CD4-positive, alpha-beta T cell treated with Interleukin-15 for 1 hour (primary cell): ENCODE measurements at places on chromosomes 13 and 19.

- no peak for DNase-seq
These were observed 178.2 kb downstream of the NDFIP2 start for GRCh38 chr13:79659121-79659521.

DNA sequence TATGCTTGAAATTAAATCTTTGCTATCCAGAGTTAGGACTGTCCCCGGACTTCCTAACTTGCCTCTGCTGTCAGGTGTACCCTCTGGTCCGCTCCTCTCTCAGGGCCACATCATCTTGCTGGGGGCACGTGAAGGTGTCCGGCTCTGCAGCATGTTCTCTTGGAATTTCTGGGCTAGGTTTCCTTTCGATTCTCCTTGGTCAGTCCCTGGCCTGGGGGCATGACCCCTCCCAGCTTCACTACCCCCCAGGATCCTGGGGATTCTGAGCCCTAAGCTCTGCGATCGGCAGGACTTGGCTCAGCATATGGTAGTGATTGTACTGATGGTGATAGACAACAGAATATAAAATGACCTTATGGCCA lies 5.1 kb upstream of the GPI start:
- no peak for DNase-seq

DNA sequence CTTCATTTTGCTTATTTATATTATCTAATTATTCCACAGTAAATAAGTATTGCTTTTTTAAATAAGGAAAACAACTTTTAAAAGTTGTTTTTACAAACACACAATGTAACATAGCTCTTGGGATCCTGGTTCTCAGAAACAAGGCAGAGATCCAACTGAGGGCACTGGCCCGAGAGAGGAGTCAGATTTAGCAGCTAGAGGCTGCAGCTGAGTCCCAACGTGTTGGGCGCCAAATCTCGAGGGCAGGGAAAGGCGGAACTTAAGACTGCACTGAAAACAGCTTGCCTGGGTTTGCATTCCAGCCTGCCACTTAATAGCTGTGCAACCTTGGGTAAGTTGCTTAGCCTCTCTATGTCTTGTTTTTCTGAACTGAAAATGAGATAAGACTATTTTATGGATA lies 16.4 kb upstream of the WASF3 start:
- DNase-seq: no peak

DNA sequence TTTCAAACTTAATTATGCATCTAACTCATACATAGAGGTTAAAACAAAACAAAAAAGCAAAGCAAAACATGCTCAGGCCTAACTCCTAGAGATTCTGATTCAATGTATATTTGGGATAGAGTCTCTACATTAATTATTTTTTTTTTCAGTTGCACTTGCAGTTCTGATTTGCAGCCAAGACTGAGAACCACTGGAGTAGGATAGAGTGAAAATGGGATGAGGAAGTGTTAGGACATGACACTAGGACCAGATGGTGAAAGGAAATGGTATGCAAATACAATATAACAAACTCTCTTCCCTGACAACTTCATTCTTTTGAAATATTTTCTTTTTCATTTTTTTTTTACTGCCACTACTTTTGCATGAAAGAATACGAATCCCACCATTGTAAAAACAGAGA lies 1.8 kb downstream of the CCDC122 start:
- no peak for DNase-seq

DNA sequence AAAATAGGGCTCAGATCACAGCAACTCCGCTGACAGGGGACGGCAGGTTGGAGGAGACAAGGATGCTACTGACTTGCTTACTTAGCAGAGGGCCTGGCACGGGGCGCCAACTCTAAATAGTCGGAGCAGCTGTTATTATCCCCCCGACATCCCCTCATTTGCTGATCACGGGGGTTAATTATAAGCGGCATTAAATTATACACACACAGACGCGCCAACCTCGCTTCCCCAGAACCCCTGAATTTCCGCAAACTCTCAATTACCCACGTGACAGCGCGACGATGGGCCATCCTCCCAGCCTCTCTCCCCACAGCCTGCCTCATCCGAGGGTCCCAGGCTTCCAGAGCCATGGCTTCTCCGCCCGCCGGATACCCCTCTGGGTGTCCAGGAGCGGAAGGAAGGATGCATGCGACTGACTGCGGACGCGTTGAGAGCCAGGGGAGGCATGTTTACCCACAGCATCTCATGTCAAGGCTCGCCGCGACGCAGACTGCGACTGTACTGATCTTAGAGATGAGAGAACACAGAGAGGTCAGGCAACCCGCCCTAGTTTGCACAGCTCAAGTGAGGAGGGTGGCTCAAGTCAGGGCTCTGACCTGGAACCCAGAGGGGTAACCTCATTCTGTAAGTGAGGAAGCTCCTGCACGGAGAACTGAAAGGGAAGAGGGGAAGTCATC lies 5.7 kb downstream of the PTPRS start:
- DNase-seq: no peak

DNA sequence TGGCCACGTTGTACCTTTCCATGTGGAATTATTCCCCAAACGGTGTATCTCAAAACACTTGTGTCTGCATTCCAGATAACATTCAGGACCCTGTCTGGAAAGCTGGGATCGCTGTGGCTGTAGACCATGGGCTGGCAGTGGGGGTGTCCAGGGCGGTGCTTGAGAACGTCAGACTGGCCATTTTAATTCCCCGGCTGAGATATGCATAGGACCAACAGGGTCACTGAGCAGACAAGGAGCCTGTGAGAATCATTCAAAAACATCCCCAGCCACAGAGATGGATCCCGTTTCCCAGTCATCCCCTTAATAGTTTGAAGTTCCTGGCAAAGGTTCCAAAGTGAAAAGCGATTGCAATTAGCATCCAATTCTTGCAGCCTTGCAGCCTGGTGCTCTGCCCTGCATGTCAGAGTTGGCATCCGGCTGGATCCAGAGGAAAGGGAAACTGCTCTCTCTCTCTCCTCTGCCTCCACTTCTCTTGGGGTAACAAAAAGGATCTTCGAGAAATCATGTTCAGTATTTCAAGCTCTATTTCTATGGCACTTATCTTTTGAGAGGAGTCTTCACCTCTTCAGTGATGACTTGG lies 41.6 kb downstream of the IFT88 start:
- DNase-seq: no peak

DNA sequence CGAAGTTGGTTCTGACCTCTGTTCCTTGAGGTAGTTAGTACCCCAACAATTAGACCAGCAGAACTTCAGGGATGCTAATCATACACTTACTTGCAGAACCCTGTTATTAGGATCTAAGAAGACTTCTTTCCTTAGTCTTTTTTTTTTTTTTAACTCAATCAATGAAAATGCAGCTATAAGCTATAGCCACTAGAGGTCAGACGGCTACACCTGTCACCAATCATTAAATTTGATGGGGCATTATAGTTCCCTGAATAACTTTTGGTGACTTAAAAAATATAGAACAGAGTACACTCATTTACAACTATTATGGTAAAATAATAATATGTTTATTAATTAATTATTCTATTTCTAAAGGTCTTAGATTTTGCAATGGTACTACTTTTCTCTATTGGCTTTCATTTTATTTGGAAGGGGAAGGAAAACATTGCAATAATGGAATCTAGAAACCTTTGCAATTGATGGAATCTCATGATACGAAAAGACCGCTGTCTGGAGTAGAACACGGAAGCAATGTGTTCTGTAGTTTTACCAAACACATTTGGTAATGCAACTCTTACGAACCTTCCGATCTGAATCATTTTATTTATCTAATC lies 483.2 kb downstream of the DIAPH3 start:
- no peak for DNase-seq

- DNase-seq: no peak
These were observed 200.0 kb downstream of the KLF12 start for GRCh38 chr13:73934215-73934641.

GRCh38 chr13:41652735-41653361 lies 195.5 kb downstream of the RGCC start:
- DNase-seq: no peak

- no peak for DNase-seq
These were observed 27.1 kb downstream of the ZNF724 start for GRCh38 chr19:23222998-23223652.

DNA sequence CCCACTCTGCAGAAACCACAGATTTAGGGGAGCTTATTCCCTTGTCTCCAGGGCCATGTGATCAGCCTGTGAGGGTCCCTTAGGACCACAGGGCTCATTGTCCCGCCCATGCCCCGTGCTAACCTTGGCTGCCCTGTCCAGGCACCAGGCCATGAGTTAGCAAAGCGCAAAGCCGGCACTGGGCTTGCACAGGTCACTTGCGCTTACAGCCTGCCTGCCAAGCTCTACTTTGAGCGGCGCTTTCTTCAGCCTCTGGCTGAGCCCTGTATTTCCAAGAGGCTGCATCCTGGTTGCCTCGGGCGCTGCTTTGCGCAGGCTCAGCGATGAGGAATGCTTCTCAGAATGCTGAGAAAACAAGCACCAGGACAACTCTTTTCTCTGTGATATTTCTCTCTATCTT lies 188.0 kb downstream of the TDRD3 start:
- DNase-seq: no peak

DNA sequence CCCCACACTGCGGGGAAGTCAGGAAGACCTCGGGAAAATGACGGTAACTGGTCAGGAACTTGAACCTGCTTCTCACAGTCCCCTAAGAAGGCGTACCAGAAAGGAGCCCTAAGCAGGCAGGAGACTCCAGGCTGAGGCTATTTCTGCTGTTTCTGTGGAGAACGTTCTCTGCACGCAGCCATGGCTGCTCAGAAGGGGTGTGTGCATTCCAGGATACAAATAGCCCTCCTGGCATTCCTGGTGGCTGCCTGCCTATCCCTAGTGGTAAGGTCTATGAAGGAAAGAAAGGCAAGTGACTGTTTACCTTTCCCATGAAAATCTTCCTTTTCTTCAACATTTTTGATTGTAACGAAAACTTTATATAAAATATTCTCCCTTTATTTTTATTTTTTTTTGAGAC lies 2.5 kb downstream of the SGCG start:
- no peak for DNase-seq

DNA sequence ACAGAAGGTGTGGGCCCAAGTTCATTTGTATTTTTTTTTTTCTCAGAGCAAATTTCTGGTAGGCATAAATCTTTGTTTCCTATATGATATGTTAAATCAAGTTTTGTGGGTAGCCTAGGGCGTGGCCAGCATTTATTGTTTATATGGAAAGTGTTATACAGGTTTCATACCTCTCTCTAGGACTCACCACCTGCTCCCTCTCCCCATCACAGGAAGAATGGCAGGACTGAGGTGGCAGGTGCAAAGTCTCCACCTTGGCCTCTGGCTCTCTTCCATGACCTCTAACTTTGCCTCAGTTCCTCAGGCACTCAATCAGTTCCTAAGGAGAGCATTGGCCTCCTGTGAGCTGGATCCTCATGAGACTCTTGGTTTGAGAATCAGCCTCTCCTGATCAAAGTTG lies 172.3 kb upstream of the TSC22D1 start:
- DNase-seq: no peak

DNA sequence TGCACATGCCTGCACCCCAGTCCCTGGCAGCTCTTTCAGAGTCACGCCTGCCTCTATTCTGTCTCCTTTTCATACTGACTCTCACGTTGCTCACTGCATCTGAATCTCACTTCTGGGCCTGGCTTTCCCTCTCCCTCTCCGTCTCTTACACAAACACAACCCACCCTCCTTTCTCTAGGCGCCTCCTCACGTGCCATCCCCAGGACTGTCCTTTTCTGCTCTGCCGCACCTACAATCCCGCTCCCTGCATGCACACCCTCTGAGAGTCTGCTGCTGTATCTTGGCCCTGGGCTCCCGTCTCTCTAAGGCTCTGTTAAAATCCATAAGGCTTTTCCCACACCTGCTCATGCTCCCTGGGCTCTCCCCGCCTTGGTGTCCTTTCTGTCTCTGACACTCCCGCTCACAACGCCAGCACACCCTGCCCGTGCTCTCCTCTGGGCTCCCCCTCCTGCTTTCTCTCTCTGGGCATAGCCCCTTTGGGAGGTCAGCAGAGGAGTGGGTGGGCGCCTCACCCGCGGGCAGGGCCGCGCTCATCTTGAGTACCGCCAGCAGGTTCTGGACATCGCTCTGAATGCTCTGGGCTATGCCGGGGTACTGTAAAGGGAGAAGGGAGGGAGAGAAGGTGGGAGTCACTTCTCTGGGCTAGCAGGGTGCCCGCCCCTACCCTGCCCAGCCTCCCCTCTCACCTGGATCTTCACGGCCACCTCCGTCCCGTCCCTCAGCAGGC lies 12.7 kb upstream of the NUMBL start:
- DNase-seq: no peak

- no peak for DNase-seq
These were observed 12.3 kb upstream of the ZBTB32 start for GRCh38 chr19:35692010-35692409.

- DNase-seq: no peak
These were observed 181.5 kb downstream of the FOXO1 start for GRCh38 chr13:40484974-40485373.

- DNase-seq: peak; percentile 49
These were observed 39.1 kb downstream of the ACTN4 start for GRCh38 chr19:38686530-38686888.

DNA sequence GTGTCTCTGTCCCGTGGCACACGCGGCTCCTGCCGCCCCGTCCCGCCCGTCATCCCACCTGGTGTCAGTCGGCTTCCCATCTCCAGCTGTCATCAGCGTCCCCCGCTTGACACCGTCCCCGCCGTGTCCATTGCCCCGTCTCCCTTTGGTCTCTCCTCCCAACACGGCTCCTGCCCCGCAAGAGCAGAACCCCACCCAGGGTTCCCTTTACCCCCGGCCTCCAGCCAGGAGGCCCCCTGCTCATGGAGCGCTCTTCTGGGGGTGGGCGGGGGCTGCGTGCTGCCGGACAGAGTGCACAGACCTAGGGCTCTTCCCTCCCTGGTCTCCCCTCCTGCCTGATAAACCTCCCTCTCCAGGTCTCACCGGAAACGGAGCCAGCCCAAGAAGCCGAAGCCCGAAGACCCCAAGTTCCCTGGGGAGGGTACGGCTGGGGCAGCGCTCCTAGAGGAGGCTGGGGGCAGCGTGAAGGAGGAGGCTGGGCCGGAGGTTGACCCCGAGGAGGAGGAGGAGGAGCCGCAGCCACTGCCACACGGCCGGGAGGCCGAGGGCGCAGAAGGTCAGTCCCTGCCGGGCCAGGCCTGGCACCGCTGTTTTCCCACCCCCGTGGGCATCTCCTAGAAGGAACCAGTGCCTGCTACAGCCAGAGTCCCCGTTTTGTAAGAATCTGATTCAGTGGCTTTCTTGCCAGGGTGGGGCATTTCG lies 150.5 kb downstream of the KDM4B start:
- no peak for DNase-seq

GRCh38 chr13:110422913-110423688 lies 116.0 kb downstream of the COL4A2 start:
- no peak for DNase-seq

DNA sequence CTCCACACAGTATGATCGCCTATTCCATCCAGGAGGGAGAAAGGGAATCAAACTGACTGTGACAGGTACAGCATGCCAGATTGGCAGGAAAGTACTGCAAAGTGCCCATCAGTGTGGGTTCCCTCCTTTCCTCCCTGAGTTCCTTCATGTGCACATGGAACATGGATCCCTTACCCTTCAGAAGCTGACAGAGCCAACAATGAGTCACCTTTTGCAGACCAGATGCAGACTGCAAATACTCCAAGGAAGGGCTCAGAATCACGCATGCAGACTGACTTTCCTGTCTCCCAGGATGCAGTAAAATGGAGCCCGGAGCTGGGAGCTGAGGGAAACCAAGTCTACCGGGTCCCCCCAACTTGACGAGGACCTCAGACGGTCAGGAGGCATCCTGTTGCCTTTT lies 41.8 kb downstream of the SACS start:
- DNase-seq: no peak
